KG1 (cell line): ENCODE measurements at places on chromosomes 1 and 21.
A peak's percentile ranks its signal among the peaks of the same experiment; 100 is the strongest.

GRCh38 chr1:9755441-9755995 is 68.2 kb downstream of the CLSTN1 start:
- DNase-seq, result no peak

DNA sequence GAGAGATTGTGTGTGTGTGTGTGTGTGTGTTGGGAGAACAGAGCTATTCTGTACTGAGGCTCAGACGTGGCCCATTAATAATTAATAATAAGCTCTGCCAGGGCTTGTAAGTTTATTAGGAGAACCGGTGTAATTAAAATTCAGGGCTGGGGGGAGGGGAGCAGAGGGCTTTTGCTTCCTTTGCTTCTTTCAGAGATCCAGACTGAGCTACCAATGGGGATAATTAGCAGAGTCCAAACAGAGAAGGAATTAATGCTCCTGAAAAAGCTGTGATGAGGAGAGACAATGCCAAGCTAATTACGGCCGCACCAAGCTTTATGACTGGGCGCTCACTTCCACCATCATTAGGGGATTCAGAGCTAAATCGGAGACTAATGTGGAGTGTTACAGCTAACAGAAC is 4.5 kb downstream of the SYT6 start:
- no peak for DNase-seq

DNA sequence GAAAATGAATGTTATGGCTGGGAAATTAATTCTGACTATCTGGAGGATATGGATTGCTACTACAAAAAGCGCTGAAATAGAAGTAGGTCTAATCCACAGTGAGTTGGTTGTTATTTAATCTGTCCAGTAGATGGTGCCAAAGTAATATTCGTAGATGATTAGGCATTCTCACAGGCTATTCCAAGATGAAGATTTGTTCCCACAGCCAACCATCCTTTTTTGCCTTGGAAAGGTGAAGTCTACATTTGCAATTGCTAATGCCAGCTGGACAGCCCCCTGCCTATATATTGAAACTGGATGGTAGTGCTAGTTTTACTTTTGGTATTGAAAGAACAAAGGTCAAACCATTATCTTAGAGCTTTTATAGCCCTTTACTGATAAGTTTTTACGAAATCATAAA is 43.8 kb downstream of the RBM11 start:
- DNase-seq, result no peak

DNA sequence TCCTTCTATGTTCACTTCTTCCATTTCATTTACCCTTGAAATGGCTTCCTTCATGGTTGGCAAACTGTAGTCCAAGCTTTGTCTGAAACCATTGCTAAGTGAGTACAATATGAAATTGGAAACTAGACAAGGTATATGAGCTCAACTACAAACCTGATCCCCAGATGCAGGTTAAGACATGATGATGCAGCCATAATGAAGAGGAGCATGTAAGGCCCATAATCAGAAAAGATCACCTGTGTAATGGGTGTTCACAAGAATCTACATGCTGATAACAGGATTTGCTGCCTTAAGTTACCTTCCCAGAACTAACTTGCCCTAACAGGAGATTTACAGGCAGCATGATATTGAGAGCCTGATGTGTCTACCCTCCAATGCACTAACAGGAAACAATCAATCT is 153.9 kb downstream of the KCNH1 start:
- no peak for DNase-seq

GRCh38 chr1:151251656-151252470 is 2.7 kb upstream of the PSMD4 start:
- peak; percentile 39 for DNase-seq

DNA sequence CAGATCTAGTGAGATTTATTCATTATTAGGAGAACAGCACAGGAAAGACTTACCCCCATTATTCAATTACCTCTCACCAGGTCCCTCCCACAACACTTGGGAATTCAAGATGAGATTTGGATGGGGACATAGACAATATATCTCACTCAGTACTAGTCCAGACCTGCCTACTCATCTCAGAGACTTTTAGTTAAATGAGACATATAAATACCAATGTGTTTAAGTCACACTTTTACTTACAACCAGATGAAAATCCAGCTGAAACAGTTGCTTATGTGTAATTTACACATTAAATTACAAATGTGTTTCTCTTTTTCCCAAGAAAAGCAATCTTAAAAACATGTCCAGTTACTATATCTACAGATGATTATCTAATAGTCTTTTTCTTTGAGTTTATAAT is 1145.6 kb downstream of the KCNT2 start:
- DNase-seq, result no peak

DNA sequence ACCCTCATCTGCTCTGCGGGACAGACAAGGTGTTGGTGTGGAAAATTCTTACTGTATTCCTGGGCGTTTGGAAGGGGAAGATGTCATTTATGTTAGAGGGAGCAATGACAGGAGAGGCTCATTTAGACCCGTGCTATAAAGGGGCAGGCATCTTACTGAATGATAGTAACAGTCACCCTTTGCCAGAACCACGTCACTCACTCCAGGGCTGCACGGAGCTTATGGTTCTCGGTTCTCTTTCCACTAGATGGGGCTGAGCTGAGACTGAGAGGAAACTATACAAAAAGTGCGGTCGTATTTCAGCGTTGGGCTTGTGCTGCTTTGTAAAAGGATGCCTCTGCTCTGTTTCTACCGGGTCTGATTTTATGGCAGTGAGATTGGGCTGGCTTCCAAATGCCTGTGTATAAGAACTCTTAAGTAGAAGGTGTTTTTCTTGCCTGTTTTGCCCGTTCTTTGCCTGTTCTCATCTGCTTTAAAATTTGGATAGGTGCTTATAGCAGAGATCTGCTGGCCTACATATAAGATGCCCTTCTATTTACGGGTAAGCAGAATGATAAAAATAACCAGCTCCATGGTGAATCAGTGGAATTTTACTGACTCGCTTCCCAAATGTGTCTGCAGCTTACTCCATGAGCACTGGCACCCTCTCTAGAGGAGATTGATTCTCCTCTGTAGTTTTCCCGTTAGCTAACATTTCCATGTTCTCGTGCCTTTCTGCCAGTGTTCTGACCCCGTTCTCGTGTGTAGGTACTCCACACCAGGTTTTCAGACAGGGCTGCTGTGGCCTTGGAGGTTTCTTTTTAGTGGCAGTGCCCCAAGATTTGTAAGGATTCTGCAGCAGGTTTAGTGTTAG is 55.9 kb downstream of the MRPS6 start:
- no peak for DNase-seq

DNA sequence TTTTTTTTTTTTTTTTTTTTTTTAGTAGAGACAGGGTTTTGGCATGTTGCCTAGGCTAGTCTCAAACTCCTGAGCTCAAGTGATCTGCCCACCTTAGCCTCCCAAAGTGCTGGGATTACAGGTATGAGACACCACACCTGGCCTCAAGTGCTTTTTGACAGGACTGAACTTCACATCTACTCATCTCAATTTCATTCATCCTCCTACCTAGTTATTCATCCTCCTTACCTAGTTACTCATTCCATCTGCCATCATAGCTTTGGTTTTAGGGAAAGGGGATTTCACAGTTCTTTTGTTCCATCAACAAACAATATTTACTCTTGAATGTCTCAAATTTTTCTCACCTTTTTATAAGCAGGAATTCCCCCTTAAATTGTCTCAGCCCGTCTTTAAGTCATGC is 38.6 kb upstream of the RALGPS2 start:
- DNase-seq, result no peak

DNA sequence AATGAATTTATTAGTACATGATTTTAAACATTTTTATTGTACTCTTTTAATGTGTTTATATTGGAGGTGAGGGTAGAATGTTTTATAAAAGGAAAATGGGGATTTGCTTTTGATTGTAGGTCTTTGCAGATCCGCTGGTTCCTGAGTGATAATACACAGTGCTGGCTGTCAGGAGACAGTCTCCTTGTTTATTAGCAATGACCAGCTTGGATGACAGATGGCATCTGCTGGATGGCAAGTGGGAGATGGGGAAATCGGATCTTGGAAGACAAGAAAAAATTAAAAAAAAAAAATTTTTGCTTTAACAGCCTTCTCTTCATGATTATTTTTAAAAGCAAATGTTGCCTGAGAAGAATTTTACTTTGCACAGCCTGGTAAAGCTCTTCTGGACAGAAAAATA is 4.4 kb upstream of the PHTF1 start:
- DNase-seq, result no peak

GRCh38 chr1:41151846-41152245 is 90.3 kb downstream of the SCMH1 start:
- no peak for DNase-seq

DNA sequence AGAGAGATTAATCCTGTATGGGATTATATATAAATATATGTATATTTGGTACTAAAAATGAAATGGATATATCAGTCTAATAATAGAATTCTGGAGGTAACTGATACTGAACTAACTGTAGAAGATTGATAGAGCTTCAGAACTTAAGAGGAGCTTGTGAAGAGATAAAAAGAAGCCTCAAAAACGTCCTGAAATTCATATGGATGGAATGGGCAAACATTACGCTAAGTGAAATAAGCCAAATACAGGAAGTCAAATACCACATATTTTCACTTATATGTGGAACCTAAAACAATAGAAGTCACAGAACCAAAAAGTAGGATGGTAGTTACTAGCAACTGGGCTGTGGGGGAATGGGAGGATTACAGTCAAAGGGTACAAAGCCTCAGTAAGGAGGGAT is 36.0 kb upstream of the ADGRL4 start:
- no peak for DNase-seq

- DNase-seq, result no peak
Observed at GRCh38 chr1:232416026-232416568, 213.8 kb downstream of the SIPA1L2 start.

DNA sequence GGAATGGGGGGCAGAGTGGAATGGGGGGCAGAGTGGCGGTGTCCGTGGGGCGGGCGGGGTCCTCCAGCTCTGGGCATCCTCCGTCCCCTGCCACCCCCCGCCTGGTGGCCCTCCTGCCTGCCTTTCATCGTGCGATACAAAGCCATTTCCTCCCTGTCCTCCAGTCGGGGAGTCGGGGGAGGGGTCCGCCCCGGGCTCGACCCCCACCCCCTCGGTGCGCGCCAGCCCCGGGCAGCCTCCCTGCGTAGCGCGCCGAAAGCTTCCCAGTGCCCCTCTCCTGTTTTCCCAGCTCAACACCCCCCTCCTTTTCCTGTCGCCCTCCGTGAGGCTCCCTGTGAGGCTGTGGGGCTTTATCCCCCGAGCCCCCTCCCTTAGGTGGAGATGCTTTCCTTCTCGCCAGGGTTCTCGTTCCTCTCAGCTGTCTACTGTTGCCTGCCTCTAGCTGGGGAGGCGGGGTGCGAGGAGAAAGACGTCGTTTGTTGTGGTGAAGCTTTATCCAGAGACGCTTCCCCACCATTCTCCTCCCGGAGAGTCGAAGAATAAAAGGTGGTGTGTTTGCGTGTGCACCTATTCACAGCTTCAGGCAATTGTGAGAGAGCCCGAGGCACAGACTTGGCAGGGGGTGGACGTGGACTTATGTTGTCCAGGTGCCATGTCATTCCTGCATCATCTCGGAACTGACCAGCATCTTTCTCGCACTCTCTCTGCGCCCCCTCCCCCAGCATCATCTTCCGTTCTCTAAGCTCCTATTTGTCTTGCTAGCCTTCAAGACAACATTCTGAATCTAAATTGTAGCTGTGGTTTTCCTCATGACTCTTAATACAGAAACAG is 848 bp downstream of the DNM3 start:
- DNase-seq, result no peak

GRCh38 chr1:228852511-228853088 is 117.3 kb downstream of the RHOU start:
- no peak for DNase-seq

GRCh38 chr1:91015358-91015780 is 6.5 kb downstream of the ZNF644 start:
- DNase-seq, result no peak

DNA sequence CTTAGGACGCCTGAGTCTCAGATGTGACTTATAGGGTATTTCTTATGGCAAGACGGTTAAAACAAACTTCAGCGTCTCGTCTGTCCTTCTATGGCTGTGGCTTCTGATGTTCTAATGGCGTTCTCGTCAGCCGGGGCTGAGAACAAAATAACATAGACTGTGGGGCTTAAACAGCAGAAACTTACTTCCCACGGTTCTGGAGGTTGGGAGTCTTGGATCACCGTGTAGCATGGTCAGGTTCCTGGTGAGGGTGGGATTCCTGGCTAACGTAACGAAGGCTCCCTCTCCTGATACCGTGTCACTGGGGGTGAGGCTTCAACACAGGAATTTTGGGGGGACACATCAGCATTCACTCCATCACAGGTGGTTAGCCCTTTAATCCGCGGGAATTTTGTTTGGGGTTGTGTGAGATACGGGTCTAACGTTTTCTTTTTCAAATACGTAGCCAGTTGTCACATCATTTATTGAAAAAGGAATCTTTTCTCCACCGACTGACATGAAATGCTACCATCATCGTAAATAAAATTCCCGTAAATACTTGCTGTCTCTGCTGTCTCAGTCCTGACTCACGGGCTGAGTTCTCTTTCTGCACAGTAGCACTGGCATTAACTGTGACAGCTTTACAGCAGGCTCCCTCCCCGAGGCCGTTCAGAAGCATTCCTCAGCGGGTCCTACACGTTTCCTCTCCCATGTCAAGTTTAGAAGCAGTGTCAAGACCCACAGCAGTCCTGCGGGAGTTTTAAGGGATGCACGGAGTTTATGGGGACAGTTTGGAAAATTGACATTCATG is 8.1 kb upstream of the POFUT2 start:
- DNase-seq, result no peak

GRCh38 chr1:197127246-197127912 is 19.1 kb downstream of the ASPM start:
- DNase-seq, result no peak

- DNase-seq, result no peak
Observed at GRCh38 chr1:233543338-233544255, 70.3 kb upstream of the KCNK1 start.

- DNase-seq, result no peak
Observed at GRCh38 chr1:200438911-200439310, 29.1 kb upstream of the ZNF281 start.

GRCh38 chr1:210516697-210517459 is 188.2 kb downstream of the HHAT start:
- no peak for DNase-seq

DNA sequence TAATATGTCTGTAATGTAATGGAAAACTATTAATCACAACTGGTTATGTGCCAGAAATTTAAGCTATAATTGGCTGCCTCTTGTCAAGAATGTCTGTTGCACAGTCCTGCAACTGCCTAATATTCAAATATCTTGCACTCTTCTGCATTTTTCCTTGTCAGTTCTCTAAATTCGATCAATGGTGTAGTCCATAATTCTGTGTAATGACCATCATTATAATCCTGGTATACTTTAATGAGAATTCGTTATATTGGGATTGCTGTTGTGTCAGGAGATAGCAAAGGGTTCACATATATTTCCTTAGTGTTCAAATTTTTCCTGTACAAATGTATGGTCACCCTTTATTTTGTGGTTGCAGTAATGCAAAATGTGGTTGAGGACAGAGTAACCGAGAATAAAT is 4.8 kb downstream of the NTNG1 start:
- DNase-seq, result no peak

- DNase-seq, result no peak
Observed at GRCh38 chr1:87132284-87132870, 196.3 kb upstream of the LMO4 start.

GRCh38 chr21:42541174-42541573 is 27.5 kb downstream of the SLC37A1 start:
- DNase-seq, result no peak

GRCh38 chr1:209863766-209864485 is 36.2 kb downstream of the UTP25 start:
- no peak for DNase-seq

- DNase-seq, result no peak
Observed at GRCh38 chr1:246582301-246583055, 16.2 kb downstream of the CNST start.

GRCh38 chr1:161727256-161727924 is 6.0 kb downstream of the FCRLB start:
- peak; percentile 26 for DNase-seq
